ENCODE measurements at places on chromosomes 7 and 10.

DNA sequence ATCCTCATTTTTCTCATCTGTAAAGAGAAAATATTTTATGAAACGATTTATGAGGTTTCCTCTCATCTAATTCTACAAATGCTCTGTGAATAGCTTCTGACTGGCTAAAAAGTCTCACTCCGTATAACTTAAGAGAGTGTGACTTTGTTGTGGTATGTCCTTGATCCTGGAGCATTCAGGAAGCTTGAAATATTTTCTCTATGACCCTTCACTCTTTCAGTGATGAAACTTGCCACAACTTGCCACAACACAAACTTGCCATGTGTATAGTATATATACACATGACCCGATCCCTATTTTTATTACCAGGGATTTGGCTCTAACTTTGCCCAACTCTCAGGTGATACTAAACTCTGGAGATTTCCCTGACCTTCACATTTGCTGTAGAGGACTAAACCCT lies 74.1 kb downstream of the TES start:
- no peak for DNase-seq

GRCh38 chr7:741850-742249 lies 14.8 kb upstream of the PRKAR1B start:
- DNase-seq = no peak

DNA sequence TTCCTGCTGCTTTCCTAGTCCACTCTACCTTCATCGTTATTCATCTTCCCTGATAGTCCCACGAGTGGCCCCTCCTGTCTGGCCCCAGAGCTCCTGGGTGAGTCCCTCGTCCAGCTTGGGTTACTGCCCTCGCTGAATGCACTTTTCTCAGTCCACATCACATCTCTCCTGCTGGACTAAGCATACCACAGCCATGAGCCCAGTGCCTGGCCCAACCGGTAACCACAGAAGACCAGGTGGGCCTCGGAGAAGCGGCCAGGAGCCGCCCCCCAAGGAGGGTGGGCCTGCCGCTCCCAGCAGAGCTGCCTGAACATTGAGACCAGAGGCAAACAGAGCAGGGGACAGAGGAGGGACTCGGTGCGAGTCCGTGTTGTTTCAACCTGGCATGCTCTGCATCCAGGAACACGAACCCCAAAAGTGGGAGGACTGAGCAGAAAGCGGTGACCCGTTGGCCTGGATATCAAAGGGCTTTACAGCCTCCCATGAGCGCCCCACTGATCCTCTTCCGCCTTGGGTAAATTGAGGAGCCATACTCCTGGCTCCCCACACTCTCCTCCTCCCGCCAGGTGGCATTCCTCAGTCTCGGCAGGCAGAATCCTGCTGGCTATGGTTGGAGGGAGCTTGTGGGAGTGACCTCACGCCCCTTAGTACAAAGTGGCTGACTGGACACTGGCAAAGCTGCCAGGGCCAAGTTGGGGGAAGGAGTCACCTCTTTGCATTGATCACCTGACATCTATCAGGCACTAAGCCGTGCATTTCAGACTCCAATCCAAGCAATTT lies 13.3 kb downstream of the TMEM72 start:
- no peak for DNase-seq

GRCh38 chr7:47458057-47458456 lies 123.9 kb downstream of the TNS3 start:
- DNase-seq = no peak

GRCh38 chr7:101017064-101017777 lies 2.7 kb upstream of the MUC17 start:
- peak; percentile 96 for DNase-seq

- no peak for DNase-seq
Measured at GRCh38 chr10:102540023-102540422, 36.3 kb downstream of the SUFU start.

GRCh38 chr7:148058092-148058491 lies 532.5 kb upstream of the C7orf33 start:
- DNase-seq = no peak

DNA sequence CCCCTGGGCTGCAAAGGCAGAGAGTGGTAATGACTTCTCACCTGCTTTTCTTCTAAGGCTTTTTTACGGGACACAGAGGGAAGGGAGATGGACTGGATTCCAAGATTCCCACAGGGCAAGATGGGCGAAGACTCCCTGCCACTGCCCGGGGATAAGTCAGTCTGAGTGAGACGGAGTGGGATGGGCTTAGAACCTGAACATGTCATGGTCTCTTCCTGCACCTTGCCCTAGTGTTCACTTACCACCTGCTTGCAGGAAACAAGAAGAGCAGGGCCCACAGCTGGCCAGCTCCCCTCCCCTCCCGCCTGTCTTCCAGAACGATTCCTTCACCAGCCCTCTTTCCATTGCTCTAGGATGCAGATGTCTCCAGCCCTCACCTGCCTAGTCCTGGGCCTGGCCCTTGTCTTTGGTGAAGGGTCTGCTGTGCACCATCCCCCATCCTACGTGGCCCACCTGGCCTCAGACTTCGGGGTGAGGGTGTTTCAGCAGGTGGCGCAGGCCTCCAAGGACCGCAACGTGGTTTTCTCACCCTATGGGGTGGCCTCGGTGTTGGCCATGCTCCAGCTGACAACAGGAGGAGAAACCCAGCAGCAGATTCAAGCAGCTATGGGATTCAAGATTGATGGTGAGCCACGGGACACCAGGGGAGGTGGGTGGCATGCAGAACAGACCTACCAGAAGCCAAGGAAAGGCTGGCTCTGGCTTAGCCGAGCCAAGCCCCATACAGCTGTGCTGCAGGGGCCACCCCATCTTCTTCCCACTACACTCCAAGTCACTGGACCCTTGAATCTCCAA lies 1.3 kb downstream of the SERPINE1 start:
- DNase-seq = no peak

DNA sequence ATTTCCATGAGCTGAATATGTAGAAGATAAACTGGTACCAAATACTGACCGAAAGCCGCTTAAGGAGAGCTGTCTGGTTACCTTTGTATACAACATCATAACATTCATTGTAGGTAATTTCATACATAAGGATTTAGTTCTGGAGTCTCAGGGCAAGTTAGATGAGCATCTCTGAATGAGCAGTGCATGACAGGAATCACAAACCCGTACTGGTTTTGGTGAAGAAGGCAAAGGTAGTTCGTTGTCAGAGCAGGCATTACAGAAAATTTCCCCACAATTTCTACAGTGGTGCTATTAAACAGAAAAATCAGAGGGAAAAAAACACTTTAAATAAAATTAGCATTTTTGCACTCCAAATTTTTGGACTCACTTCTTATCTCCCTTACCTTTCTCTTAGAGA lies 12.9 kb upstream of the PBLD start:
- DNase-seq = no peak

DNA sequence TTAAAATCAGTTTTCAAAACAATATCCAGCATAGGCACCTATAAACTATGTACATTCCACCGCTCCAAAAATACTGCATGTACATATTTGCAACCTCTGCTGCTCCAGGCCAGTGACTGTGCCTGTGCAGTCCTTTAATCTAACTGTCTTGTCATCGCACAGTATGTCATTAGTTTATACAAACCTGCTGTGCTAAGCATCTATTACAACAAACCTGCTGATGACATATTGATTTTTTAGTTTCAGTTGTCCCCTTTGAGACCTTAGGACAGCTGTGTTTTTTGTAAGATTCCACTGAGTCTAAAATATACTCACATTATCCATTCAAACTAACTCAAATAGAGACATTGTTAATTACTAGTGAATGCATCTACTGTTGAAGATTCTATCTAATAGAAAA lies 33.1 kb downstream of the SEMA3C start:
- DNase-seq = no peak

DNA sequence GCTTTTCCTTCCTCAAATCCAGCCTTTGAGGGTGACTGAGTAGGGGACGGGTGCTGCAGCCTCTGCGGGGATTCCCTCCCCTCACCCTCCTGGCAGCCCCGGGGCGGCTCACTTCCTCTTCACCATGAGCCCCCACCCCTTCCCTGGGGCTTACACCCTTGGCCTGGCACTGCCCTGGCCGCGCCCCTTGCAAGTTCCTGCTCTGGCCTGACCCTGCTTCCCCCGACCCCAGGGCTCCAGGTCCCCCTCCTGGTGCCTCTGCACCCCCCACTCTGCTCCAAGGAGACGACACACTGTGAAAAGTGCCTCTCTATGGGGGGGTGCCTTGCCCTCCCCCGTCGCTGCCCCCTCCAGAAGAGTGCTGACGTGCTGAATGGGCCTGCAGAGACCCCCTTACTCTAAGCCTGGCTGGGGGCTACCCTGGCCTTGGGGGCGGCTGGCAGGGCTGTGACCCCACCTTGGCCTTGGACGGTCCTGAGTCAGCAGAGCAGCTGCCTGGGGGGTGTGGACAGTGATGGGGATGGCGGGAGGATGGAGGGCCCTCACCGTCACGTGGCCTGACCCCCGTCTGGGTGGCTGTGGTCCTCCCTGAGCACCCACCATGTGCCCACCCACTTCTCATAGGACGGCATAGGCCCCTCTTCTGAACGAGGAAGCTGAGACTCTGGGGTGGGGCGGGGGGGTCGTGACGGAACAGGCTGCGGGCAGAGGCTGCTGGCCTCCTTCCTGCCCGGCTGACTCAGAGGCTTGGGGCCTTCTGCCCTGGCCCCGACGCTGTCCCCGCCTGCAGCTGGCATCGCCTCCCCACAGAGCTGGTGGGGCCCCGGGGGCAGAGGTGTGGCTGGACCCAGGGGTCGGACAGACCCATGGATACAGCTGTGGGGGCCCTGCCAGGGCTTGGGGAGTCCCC lies 9.8 kb downstream of the LFNG start:
- DNase-seq = no peak

- DNase-seq = no peak
Measured at GRCh38 chr7:802500-803242, 29.6 kb upstream of the SUN1 start.

DNA sequence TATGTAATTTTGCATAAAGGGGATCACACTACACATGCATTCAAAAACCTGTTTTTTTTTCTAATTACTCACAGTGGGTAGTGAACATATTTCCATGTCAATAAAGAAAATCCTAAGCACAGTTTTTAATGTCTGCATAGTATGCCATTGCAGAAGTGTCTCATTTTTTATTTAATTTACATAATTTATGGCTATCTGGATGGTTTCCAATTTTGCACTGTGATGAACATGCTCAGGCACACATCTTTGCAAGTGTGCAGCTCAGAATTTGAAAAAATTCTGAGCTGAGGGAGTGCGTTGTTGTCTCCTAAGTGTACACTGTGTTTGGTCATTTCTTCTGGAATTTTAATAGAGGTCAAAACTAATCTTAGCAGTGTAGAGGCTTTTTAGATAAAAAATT lies 2.2 kb downstream of the NPFFR1 start:
- no peak for DNase-seq

GRCh38 chr10:92923416-92923815 lies 75.1 kb downstream of the EXOC6 start:
- DNase-seq = no peak

GRCh38 chr10:9010093-9010492 lies 955.6 kb downstream of the GATA3 start:
- DNase-seq = no peak

- no peak for DNase-seq
Measured at GRCh38 chr10:91643700-91644099, 10.8 kb upstream of the PPP1R3C start.

GRCh38 chr10:58177362-58177947 lies 90.2 kb downstream of the IPMK start:
- peak; percentile 36 for DNase-seq

DNA sequence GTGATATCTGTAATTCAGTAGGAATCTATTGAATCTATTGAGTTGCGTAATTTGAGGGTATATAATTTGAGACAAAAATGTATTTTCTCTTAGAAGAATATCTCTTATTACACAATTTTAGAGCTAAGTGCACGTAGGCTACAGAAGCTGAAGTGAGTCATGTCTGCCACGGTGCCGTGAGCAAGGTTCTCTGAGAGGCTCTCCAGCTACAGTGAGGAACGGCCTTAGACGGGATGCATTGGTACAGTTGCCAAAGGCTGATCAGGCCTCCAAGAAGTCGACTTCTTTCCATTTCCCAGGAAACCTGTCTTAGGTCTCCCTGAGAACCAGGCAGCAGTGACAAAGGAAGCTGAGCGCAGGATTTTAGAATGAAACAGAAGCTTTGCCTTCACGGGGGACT lies 28.6 kb downstream of the TCERG1L start:
- no peak for DNase-seq

- no peak for DNase-seq
Measured at GRCh38 chr10:119849944-119850343, 22.7 kb downstream of the MCMBP start.

DNA sequence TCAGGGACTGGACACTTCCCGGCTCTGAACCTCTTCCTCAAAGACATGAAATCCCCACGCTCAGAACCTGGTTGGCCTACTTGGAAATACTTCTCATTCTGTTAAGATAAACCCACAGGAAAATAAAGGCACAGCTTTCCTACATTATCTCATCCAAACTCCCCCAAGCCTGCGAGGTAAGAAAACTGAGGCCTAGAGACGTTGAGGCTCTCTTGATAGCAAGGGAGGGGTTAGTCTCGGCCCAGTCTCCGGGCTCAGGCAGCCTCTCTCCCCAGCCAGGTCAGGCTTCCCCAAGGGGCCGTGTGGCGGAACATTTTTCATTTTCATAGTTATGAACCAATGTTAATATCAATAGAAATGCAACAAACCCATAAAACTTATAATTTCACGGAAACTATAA lies 4.6 kb upstream of the EIF3B start:
- no peak for DNase-seq
